Activated gamma-delta T cell treated with Interleukin-2 at 50 U/mL for 16 hours (primary cell): ENCODE measurements at places on chromosomes 4 and X.

DNA sequence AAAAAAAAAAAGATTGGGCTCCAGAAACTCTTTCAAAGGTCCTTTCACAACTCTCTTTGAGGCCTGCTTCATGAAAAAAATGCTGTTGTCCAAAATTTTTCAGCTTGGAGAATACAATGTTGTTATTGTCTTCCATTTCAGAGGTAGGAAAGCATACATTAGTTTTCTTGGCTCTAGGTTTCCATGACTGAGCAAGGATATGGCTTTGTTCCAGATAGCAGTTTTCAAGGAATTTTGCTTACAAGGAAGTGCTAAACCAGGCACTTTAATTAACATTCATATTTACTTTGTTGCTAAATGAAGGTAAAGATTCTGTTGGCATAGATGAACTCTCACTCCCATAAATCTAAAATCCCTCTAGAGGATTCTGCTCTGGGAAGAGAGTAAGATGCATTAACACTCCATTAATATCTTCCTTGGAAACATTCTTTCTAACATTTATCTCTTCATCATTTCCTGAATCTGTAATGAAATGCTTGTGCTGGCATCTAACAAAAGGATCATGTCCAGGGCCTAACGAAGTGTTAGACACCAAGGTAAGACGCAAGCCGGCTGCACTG is 118.4 kb downstream of the COL25A1 start:
- DNase-seq: no peak

DNA sequence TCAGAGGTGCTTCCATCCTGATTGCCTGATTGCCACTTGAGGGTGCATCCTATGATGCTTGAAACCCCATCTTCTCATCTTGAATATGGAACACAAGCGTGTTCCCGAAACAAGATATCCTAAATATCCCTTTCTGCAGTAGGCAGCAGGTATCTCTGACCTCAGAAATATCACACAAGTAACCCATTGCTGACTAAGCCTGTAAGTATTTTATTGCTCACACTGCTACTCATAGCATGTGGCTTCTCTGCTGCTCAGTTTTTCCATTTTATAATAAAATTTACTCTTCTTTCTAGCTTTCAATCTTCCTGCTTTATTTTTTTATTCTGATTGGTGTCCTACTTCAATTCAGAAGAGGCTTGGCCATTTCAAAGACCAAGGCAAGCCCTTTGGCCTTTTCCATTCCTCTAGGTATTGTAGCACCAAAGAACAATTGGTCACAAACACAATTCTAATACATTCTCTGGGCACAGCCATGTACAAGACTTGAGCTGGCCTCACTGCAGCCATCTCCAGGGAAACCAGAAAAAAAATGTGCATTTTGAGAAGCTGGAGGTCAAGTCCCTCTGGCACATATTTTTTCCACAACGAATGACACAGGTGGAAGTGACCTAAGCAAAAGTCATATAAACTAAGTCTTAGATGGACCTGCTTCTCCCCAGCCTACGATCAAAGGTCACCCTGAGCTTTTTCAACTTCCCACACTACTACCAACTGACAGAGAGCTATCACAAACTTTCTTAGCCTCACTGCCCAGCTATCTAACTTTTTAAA is 107.0 kb downstream of the OR13H1 start:
- no peak for DNase-seq

GRCh38 chr4:83581411-83582288 is 45.7 kb downstream of the GPAT3 start:
- no peak for DNase-seq

- no peak for DNase-seq
Measured at GRCh38 chr4:137343221-137343620, 189.1 kb downstream of the PCDH18 start.

DNA sequence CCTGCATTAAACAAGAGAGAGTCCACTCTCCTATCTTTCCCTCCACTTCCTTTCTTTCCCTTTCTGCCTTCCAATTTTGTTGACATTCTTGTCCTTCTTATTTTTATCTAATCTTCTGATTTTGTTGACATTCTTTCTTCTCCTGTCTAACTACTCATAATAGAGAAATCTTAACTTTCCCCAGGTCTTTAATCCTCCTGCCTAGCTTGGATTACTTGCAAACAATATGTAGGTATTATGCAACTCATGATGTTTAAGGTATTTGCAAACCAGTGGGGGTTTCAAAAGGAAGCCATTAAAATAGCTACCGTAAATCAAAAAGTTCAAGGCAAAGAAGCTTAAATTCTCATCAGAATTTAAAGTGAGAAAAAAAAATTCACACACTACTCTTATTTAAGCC is 53.9 kb downstream of the PROM1 start:
- no peak for DNase-seq

- DNase-seq: no peak
Measured at GRCh38 chrX:102067966-102068723, 57.3 kb upstream of the TCEAL2 start.

DNA sequence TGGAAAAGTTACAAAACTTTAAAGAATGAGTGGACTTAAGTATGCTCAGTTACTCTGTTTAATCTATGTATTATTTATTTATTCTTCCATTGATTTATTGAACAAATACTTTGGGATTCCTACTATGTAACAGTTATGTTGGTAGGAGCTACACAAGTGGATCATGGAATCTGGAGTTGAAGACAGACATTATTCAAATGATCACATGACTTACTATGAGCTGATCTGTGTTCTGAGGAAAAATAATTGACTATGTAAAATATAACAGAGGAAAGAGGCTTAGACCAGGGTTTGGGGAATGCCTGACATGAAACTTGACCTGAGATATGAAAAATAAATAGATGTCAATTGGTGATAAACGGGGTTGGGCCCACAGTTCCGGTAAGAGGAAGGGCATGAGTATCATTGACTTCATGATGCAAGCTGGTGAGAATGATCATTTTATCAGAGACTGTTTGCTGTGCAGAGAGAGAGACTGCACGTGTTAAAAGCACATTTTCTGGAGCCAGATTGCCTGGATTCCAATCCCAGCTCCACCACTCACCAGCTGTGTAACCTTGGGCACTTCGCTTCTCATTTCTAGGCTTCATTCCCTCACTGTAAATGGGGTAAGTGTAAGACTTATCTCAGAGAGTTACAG is 179.0 kb downstream of the SPCS3 start:
- no peak for DNase-seq

GRCh38 chr4:95556207-95556859 is 7.6 kb upstream of the UNC5C start:
- DNase-seq: no peak

- no peak for DNase-seq
Measured at GRCh38 chr4:76233967-76234678, 17.4 kb upstream of the FAM47E start.

DNA sequence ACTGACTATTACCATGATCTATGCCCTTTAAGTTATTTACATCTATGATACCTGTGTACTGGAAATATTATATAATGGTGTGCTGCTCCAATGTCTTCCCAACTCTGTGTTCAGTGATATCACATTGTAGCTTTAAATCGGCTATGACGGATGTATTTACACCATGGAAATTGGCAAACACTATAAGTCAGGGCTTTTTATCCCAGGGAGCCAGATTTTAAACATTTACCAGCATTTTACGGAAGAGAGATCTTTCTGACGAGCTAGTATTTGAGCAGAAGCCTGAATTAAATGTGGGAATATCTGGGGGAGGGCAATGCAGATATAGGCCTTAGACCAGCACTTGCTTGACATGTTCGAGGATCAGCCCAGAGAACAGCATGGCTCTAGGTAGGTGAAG is 7.7 kb upstream of the PGM2 start:
- DNase-seq: no peak

DNA sequence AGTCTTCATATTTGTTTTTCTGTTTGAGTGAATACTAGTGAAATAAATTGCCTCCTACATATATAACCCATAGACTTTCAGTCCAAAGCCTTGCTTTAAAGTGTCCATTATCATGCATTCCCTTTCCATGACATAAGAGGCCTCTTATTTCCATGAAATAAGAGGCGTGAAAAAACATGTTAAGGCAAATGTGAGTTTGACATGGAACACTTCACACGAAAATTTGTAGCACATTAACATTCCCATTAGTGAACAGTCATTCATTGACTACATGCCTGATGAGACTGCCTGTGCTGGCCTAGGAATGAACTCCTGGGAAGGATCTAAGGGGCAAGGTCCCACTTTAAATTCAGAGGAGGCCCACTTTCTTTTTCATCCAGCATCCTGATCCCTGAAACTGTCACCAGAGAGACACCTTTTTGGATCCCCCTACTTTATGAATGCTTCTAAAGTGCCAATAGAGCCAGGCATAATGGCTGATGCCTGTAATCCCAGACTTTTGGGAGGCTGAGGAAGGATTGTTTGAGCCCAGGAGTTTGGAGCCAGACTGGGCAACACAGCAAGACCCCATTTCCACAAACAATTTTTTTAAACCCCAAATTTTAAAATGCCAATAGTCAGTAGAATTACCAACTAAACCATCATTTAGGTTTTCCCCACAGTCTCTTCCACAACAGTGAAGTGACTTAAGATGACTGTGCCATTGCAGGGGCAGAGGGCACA is 6.7 kb downstream of the RTL8B start:
- no peak for DNase-seq

DNA sequence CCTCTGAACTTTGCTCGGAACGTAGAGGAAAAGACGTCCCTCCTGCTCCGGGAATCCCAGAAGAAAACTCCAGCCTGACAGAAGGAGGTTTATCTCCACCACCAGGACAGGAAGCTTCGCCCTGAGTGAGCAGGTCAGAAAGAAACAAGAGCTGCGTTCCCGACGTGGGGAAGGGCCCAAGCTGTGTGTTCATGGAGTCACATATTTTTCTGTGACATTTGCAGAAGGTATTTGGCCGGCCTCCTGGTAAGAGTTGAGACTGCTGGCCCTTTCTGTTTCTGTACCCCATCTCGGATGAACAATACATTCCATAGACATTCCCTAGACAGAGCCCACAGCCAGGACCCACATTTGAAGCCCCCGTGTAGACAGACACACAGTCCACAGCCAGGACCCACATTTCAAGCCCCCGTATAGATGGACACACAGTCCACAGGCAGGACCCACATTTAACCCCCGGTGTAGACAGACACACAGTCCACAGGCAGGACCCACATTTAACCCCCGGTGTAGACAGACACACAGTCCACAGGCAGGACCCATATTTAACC is 230.8 kb downstream of the SHOX start:
- no peak for DNase-seq

DNA sequence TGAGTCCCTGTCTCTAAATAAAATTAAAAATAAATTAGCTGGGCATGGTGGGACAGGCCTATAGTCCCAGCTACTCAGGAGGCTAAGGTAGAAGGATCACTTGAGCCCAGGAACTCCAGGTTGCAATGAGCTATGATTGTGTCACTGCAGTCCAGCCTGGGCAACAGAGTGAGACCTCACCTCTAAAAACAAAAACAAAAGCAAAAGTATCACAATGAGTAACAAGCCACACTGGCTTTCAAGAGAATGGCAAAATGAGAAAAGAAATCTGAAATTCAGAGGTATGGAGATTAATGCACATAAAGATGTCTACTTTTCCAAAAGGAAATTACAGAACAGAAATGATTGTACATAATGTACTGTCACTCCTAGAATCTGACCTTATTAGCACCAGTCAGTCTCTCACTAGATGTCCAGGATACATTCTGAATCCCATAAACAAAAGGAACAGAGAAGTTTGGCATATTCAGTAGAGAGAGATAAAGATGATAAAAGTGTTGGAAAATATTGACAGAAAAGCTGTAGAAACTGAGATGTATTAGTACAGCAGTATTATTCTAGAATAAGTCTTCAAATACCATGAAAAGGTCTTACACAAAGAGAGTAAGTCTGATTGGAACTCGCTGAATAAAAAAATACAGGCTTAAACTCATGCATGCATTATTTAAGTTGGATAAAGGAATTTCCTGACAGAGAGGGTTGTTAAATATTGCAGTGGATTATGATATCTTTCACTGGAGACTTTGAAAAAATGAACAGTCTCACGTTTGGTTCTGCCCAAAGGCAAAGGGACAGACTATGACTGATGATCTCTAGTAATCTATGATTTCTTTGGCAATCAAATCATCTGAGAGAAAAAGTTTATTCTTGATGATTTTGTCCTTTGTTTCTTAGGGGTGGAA is 102.5 kb downstream of the SH3RF1 start:
- no peak for DNase-seq

DNA sequence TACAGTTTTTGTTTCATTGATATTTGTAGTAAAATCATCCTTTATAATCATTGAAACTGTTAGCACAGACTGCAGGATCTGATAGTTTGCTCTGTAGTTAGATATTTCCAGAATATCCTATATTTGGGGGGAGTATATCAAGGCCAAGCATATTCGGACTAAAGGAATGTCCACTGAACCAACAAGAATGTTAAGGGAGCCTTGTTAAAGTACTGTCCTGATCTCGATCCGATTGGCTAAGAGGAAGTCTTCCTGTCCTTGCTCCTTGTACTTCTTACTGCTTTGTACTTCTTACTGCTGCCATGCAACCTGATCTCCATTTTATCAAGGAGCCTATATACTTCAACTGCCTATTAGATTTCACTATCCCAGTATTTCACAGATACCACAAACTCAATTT is 449.3 kb downstream of the RPA4 start:
- DNase-seq: no peak

- DNase-seq: no peak
Measured at GRCh38 chrX:105636667-105637066, 185.7 kb upstream of the NRK start.

- no peak for DNase-seq
Measured at GRCh38 chr4:54961357-54961975, 163.9 kb downstream of the KDR start.

GRCh38 chr4:95293014-95293413 is 255.8 kb downstream of the UNC5C start:
- DNase-seq: no peak

DNA sequence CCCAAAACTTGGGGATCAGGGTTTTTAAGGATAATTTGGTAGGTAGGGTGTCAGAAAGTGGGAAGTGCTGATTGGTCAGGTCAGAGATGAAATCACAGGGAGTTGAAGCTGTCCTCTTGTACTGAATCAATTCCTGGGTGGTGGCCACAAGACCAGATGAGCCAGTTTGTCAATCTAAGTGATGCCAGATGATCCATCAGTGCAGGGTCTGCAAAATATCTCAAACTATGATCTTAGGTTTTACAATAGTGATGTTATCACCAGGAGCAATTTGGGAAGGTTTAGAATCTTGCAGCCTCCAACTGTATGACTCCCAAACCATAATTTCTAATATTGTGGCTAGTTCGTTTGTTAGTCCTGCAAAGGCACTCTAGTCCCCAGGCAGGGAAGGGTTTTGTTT is 43.3 kb downstream of the CAMK2D start:
- no peak for DNase-seq

DNA sequence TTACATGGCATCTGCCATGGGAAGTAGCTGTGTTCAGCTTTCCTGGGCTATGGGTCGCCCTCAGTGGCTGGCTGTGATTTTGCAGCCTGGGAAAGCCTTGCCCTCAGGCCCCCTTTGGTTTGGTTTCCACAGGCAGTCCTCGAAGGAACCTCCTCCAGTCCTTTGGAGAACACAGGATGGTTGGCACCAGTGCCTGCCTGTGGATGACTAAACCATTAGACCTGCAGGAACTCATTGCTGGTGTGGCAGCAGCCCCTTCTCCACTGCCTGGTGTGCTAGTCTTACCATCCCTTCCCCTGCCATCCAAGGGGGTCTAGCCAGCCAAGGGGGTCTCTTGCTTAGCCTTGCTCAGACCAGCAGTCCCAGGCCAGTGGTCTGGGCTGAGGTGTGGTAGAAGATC is 71.4 kb upstream of the PJA1 start:
- DNase-seq: no peak
